SJCRH30 (cell line): ENCODE measurements at places on chromosomes 7 and 10. TPM values are rescaled to one million over a fixed set of nuclear protein-coding genes. Genes with fewer than 3 reads are reported as not detected.
A peak's percentile ranks its signal among the peaks of the same experiment; 100 is the strongest.

NRCAM gene
- total RNA-seq = 28.5 and 30.8 TPM in 2 replicates

DDX21 gene
- total RNA-seq = 91.2 and 96.9 TPM in 2 replicates

POLR2J2 gene
- total RNA-seq = 1.0 and 1.6 TPM in 2 replicates

ABCC2 gene
- 0.08 and 0.24 TPM in 2 replicates for total RNA-seq

- no peaks in the 10 kb centered on the region for H3K36me3 ChIP-seq
- H3K4me3 ChIP-seq = no peak overlapping the region
- no peaks in the 10 kb centered on the region for H3K27me3 ChIP-seq
- H3K27ac ChIP-seq = no peak overlapping the region
Observed at GRCh38 chr10:28087661-28088351, 88.9 kb upstream of the ODAD2 start.

- H3K4me3 ChIP-seq = no peak overlapping the region
- DNase-seq = peak; percentile 90
Observed at GRCh38 chr10:24360282-24361127, 151.6 kb downstream of the KIAA1217 start.

DNA sequence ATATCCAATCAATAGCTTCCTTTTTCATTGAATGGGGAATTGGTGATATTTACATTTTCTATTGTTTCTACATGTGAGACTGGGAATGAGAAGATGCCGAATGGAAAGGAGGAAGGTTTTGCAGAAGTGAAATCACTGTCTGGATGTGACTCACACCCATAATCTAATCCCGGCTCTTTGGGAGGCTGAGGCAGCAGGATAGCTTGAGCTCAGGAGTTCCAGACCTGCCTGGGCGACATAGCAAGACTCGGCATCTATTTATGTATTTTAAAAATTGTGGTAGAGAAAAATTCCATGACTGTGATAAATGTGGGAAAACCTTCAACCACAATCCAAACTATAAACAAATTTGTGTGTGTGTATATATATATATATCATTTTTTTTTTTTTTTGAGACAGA is 10.9 kb upstream of the FIS1 start:
- H3K4me3 ChIP-seq = no peak overlapping the region
- no peak for DNase-seq
- peaks cover 7% of the 10 kb centered on the region for H3K27me3 ChIP-seq
- no peak overlapping the region for H3K27ac ChIP-seq

DNA sequence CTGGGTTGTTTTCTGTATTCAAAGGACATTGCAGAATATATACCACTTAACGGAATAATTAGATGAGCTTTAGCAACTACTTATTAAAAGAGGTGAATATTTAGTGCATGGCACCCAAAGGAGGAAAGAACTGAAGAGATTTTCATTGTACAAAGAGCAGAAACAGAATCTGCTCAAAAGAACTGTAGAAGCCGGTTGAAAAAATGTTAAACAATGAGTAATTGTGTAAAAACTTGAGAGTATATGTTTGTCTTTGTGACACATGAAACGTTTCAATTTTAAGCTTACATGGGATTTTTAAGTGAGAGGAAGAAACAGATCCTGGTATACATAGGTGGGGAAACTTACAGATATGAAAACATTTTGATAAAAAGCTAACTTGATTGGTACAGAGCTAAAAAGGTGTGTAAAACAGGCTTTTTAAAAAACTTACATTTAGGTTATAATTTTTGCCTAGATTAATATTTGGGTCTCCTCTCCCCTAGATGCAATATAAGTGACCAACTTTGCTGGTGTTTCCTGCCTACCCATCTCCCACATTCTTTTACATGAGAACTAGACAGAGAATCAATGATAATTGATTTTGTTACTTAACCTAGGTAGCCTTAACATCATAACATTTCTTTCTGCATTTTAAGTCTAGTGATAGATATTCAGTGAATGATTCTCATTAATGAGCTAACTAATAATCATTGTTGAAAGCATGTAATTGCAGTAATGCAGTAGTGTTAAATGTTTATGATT is 6.8 kb downstream of the ARL5B start:
- no peaks in the 10 kb centered on the region for H3K27me3 ChIP-seq
- H3K27ac ChIP-seq = no peak overlapping the region
- H3K4me1 ChIP-seq = peaks cover 12% of the 10 kb centered on the region
- no peak for DNase-seq
- H3K4me3 ChIP-seq = no peak overlapping the region

DNA sequence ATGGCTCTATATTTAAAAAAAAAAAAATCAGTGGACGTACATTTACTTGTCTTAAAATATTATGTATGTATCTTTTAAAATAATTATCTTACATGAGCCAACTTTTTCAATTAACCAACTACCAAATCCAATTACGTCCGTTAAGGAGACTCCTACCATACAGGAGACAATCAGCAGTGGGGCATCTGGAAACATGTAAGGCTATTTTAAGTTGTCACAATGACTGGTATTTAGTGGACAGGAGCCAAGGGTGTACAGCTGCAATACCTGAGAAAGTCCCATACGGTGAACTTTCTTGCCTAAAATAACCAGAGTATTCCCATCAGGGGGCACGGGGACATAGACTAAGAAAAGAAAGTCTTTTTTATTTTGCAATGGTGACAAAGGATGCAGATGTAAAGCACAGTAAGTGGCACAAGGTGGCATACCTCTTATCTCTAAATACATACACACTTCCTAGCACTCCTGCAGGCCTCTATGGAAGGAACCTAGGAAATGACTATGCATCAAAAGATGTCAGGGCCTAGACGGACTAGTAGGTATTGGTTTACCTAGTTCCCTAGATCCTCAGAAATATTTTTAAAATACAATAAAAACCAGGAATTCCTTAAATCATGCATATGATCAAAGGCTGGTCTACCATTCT is 16.0 kb upstream of the TLL2 start:
- H3K36me3 ChIP-seq = peaks cover 33% of the 10 kb centered on the region
- no peak overlapping the region for H3K4me3 ChIP-seq
- no peak for DNase-seq
- no peak overlapping the region for H3K27ac ChIP-seq
- no peaks in the 10 kb centered on the region for H3K4me1 ChIP-seq
- H3K27me3 ChIP-seq = no peaks in the 10 kb centered on the region

DNA sequence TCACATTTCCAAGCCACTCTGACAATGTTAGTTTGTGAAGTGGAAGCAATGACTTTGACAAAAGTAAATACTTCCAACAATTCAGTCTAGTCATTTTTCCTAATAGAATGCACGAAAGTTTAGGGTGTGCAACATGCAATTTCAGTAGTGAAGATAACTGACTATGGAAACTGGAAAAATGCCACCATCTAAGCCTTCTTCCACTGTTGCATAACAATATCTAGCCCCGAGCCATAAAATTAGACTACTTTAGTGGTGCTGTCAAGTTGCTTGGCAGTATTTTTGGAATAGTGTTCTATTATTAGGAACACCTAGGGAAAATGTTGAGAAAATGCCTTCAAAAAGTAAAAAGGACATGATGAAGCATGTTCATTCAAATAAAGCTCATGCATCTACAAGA is 17.9 kb downstream of the SEMA3A start:
- H3K27me3 ChIP-seq = no peaks in the 10 kb centered on the region
- peaks cover 7% of the 10 kb centered on the region for H3K36me3 ChIP-seq
- H3K4me3 ChIP-seq = no peak overlapping the region
- no peak for DNase-seq
- H3K4me1 ChIP-seq = no peaks in the 10 kb centered on the region

DNA sequence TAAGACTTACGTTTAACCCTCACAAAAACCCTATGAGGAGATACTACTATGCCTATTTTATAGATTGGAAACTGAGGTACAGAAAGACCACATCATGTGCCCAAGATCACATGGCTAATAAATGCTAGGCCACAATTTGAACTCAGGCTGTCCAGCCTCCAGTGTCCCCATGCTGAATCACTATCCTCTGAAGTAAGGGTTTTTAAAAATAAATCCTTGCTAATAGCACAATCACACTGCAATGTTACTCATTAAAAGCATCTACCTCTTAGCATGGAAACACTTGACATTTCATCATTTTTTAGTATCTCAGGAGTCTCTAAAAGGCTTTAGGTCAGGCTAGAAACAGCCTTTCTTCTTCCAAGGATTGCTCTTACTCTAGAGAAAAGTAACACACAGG is 50.0 kb upstream of the PPP1R3C start:
- no peak overlapping the region for H3K4me3 ChIP-seq
- H3K4me1 ChIP-seq = no peaks in the 10 kb centered on the region
- no peak for DNase-seq
- no peaks in the 10 kb centered on the region for H3K36me3 ChIP-seq
- no peaks in the 10 kb centered on the region for H3K27me3 ChIP-seq

DNA sequence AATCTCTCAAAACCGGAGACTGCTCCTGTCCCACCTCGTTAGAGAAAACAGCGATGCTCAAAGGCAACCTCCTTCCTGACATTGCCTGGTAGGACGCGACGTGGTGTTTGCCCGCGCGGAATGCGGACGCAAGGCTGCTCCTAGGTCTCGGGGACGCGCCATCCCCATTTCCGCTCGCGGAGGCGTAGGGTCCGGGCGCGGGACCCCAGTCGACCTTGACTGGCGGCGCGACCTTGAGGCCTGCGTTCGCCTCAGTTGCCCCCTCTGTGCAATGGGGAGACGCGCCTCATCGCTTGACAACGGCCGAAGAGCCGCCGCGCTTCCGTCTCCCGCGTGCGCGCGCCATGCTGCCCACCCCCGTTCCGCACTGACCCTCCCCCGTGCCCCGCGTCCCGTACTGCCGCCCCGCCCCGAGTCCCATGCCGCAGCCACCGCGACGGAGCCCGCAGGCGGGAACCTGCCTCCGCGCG is 412 bp upstream of the PPIA start:
- H3K36me3 ChIP-seq = peaks cover 41% of the 10 kb centered on the region
- DNase-seq = peak; percentile 80
- peaks cover 7% of the 10 kb centered on the region; the same call in 1 of the 2 replicates for H3K4me1 ChIP-seq
- peak overlapping the region; percentile 99 for H3K27ac ChIP-seq
- H3K4me3 ChIP-seq = peak overlapping the region; percentile 94
